ENCODE measurements at places on chromosomes 5 and 9.

DNA sequence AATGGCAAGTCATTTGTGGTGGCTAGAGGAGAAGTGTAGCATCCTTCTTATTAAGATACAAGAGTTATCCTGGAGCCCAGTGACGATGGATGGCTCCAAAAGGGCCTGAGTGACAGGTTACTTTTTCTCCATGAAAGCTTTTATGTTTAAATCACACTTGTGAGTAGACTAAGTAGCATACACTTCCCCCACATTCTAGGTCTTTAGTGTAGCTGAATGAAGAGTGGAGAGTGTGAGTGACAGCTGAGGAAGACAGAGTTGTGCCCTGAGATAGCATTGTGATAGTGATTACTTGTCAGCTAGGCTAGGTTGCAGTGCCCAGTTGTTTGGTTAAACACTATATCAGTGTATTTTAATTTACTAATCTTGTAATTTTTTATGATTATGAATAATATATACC lies 337.8 kb downstream of the TENT4A start:
- no peak for DNase-seq

DNA sequence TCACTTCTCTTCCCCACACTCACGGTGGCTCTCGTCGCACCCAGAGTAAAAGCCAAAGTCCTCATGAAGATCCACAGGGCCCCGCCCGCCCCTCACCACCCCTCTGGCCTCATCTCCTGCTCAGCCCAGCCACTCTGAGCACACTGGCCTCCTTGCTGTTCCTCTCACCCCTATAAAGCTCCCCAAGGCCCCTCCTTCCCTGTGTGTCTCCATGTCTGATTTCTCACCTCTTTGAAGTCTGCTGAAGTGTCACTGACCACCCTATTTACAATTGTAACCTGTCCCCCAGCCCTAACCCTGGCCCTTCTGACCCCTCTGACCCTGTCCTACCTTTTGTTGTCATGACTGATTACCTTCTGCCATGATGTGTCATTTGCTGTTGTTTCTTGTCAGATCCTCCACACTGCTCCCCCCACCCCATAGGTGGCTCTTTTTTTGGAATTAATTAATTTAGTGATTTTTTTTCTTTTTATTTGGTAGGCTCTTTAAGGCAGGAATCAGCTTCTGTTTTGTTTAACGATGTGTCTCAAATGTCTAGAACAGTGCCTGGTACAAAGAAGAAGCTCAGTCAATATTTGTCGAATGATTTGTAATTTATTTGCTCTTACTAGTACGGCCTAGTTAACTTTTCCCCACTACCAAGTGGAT lies 90.2 kb downstream of the IQGAP2 start:
- no peak for DNase-seq

GRCh38 chr5:181120761-181121160 lies 10.2 kb downstream of the OR2V1 start:
- no peak for DNase-seq

GRCh38 chr5:115952588-115952987 lies 9.7 kb upstream of the LVRN start:
- no peak for DNase-seq

GRCh38 chr5:169697511-169697890 lies 60.4 kb downstream of the DOCK2 start:
- no peak for DNase-seq

- no peak for DNase-seq
These were observed 197.9 kb downstream of the KCTD16 start for GRCh38 chr5:144368556-144368955.

DNA sequence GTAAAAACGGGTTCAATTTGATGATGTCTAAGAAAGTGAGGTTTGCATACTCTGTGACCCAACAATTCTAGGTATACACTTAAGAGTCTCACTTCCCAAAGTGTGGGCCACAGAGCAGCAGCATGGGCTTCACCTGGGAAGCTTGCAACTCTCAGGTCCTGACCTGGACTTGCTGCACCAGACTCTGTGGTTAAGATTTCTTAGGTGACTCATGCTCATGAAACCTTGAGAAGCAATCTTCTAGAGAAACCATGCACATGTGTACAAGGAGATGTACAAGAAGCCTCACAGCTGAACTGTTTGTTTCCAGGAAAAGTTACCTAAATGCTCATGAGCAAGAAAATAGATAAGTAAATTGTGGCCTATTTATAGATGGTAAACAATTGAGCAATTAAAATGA lies 30.0 kb downstream of the DNAJC21 start:
- DNase-seq: peak; percentile 23

- DNase-seq: no peak
These were observed 301.1 kb downstream of the FAM170A start for GRCh38 chr5:119930490-119930889.

GRCh38 chr9:89943309-89943708 lies 338.5 kb downstream of the GADD45G start:
- no peak for DNase-seq

DNA sequence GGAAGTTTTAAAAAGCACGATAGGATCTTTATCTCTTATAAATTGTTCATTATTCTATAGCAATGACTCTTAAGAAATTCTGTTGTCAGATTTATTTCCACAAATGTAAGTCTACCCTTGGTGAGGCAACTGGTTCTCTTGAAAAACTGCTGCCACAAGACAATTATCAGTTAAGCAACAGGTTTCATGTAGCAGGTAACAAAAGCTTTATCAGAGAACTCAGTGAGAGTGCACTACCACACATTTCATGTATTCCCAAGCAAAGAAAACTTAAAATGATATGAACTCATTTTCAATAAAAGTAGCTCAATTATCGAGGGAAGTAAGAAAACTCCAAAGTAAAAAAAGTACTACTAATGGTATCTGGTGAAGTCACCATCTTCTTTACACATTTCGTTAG lies 9.4 kb downstream of the NR6A1 start:
- DNase-seq: no peak

DNA sequence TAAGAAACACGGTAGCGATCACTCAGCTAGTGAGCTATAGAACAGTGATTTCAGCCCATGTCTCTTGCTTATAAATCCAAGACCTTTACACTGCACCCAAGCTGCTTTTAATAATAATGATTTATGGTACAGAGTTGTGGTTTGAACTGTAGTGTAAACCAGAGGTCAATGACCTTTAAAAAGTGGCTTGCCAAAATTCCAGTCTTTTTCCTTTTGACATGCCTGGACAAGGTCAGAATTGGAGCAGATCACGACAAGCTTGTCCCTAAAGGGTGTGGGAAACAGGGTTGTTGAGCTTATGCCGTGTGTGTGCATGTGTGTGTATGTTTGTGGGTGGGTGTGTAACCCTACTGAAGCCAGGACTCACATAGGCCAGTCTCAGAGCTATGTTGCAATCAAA lies 225.3 kb upstream of the CLINT1 start:
- peak; percentile 6 for DNase-seq

DNA sequence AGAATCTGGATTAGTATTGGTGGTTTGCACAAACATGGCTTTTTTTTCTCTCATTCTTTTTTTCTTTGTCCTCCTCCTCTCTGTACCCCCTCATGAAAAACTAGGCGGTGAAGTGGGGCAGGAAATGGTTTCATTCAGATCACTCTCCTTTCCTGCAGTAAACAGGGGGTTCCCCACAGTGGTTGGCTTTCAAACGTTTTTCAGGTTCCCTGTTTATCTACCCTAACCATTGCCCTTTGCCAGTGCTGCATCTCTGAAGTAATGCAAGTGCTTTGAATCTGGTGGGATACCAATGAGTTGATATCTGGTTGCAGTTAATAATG lies 29.8 kb downstream of the NR4A3 start:
- DNase-seq: no peak

DNA sequence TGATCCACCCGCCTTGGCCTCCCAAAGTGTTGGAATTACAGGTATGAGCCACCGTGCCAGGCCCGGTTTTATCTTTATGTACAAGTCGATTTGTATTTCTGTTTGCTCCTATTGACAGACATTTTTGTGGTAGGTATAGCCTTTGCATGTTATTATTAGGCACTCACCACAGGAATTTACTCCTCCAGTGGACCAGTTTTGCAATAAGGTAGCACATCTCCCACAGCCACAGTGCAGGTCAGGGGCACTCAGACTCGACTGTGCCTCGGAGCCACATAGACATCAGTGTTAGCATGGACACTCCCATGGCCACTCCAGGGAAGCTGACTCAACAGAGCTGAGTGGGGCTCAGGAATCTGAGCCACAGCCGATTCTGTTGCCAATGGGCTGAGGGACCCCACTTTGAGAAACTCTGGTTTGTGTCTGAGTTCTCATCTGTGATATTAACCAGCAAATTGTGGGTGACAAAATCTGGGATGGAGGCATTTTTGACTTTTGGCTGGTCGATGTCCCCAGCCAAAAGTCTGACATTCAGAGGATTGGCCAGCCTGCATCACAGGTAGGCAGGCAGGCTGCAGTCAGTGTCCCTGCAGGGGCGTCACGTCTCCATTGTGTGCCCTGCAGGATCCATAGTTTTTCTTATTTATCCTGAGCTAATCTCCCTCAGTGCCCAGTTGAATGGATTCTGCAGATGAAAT lies 15.0 kb upstream of the SHB start:
- DNase-seq: peak; percentile 47

- no peak for DNase-seq
These were observed 73.7 kb downstream of the SPATA31D1 start for GRCh38 chr9:82062245-82062644.

DNA sequence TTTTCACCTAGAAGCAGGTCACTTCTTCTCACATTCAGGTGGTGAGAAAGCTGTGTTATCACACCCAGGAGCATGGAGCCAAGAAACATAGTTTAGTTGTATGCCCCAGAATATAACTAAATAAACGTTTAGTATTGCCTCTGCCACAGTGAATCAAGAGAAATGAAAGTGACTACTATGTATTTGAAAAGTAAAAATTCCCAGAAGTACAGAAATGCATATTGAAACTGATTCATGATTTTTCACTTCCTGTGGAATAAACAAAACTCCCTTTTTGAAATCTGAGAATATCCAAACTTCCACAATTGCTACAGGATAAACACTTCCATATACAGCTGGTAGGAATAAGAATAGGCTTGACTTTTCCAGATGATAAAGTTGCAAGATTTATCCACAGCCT lies 15.3 kb upstream of the NINJ1 start:
- no peak for DNase-seq

Data from GM03348 (cell line).